ENCODE measurements at places on chromosomes 5 and 9.
A peak's percentile ranks its signal among the peaks of the same experiment; 100 is the strongest.

DNA sequence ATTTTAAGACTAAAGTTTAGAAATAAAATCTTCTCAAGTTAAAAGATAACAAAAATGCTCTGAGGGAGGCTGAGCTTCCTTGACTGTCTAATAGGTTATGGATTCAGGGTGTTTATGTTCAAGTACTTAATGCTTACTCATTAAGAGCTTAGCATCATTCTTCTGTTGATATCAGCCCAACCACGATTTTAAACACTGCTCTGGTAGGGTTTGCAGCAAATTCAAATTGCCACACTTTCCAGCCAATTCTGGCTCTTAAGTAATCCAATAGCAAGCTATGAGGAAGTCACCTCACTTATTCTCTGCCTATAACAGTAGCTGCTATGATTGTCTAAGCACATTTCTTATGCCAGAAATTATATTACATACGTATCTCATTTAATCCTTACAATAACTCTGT is 191.0 kb upstream of the KIF2A start:
- DNase-seq, result no peak

- DNase-seq, result no peak
These were observed 140.6 kb downstream of the SEMA5A start for GRCh38 chr5:9405196-9405754.

DNA sequence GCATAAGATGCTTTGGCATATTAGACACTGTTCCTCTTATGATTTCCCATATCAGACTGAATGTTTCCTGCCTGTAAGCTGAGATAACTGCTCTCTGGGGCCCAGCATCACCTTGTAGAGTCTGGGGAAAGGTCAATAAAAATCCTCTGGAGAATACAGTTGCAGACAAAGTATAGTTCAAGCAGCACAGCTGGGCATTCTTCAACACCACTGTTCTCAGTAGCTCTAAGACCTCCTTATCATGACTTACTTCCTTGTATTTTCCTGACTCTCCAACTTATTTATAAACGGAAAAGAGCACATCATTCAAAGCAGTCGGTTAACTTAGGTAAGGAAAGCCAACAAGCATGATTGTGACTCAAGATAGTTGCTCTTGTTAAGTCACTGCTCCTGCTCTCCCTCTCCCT is 208.7 kb upstream of the RASEF start:
- peak; percentile 96 for DNase-seq

- DNase-seq, result no peak
These were observed 136.3 kb upstream of the SNX2 start for GRCh38 chr5:122638581-122638980.

DNA sequence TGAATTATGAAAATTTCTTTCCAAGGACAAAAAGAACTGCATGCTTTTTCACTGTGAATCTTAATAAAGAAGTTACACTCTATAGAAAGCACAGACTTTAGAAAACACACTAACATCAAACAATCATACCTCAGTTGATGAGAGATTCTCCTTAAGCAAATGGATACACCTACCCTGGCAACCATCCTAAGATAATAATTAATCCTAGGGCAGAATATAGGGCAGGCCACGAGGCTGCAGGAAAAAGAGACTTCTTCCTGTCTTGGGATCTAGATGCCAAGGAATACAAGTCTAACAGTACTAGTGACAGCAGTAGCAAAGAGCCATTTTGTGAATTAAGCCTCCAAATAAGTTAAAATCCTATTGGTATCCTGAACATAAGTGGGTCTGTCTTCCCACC is 395.4 kb downstream of the EFNA5 start:
- DNase-seq, result peak; percentile 27

- DNase-seq, result peak; percentile 63
These were observed 25.0 kb upstream of the TDRD7 start for GRCh38 chr9:97386733-97387503.

GRCh38 chr5:119397518-119398380 is 41.9 kb downstream of the TNFAIP8 start:
- DNase-seq, result peak; percentile 57

GRCh38 chr9:81729135-81729534 is 39.8 kb upstream of the TLE1 start:
- DNase-seq, result no peak

DNA sequence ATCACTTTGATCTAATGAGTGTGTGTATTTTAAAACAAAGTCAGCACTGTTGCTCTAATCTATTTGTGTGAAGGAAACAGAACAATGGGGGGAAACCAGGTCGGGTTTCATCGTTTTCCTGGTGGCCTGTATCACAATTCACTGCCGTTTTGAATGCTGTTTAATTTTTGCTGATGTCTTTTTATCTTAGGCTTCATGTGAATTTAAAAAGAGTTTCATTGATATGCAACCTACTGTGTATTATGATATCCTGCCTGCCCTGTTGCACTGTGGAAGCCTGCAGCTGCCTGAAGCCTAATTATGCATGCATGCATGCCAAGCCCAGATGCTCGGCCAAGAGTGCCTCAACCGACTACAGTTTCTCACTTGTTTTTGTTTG is 307.5 kb downstream of the ZNF608 start:
- DNase-seq, result peak; percentile 80

GRCh38 chr9:17863213-17863883 is 284.5 kb downstream of the SH3GL2 start:
- no peak for DNase-seq

DNA sequence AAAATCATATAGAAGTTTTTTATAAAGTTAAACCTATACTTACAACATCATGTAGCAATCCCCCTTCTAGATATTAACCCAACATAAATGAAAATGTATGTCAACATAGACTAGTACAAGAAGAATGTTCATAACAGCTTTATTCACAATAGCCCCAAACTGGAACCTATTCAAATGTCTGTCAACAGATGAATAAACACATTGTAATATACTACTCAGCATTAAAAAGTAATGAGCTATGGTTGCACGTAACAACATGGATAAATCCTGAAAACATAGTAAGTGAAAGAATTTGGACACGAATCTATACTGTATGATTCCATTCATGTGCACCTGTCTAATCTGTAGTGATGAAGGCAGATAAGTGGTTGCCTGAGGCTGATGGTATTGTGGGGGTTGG is 73.9 kb downstream of the CSNK1G3 start:
- DNase-seq, result peak; percentile 55

DNA sequence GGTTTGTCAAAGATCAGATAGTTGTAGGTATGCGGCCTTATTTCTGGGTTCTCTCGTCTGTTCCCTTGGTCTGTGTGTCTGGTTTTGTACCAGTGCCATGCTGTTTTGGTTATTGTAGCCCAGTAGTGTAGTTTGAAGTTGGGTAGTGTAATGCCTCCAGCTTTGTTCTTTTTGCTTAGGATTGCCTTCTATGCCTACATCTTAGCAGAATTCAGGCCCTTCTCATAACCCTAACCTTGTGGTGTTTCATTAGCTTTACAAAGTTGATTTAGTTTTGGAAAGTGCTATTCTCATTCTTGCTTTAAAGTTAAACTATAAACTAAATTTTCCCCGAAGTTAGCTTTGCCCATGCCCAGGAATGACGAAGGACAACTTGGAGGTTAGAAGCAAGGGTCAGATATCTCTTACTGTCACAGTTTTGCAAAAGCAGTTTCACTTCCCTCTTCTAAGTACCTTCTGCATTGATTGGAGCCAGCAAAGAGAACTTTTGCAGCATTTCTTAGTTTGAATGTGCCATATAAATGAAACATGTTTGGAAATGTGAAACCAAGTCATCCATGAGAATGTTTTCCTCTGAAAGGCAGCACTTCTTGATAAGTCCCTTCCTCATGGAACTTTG is 274.3 kb upstream of the DMRT1 start:
- DNase-seq, result no peak

GRCh38 chr9:5445886-5446285 is 4.5 kb upstream of the CD274 start:
- no peak for DNase-seq

- DNase-seq, result no peak
These were observed 10.3 kb upstream of the SLC6A18 start for GRCh38 chr5:1214936-1215220.

- DNase-seq, result no peak
These were observed 209.1 kb downstream of the MAPKAP1 start for GRCh38 chr9:125497906-125498305.

DNA sequence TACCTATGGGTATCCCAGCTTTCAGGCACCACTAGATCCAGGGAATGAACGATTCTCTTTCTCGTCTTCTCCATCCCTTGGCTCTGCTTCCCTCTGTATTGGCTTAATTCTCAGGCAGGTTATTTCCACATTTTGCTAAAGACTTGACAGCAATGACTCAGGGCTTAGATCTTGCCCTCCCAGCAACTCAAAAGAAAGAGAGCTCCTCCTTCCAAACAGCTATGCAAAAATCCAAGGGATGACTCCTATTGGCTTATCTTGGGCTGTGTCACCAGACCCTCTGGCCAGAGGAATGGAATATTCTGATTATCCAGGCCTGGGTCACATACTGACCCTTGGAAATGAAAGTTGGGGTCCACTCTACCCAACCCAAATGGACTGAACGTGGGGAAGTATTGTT is 270.2 kb downstream of the NTRK2 start:
- DNase-seq, result no peak

GRCh38 chr5:3346111-3346820 is 249.4 kb upstream of the IRX1 start:
- DNase-seq, result no peak

GRCh38 chr5:139389701-139390638 is at the start of gene MZB1:
Gene MZB1 (minus strand): TSS chr5:139389913. CDS start chr5:139389856, 57 bp downstream.
- DNase-seq, result no peak

GRCh38 chr5:11052871-11053270 is 291.8 kb upstream of the DAP start:
- DNase-seq, result no peak

DNA sequence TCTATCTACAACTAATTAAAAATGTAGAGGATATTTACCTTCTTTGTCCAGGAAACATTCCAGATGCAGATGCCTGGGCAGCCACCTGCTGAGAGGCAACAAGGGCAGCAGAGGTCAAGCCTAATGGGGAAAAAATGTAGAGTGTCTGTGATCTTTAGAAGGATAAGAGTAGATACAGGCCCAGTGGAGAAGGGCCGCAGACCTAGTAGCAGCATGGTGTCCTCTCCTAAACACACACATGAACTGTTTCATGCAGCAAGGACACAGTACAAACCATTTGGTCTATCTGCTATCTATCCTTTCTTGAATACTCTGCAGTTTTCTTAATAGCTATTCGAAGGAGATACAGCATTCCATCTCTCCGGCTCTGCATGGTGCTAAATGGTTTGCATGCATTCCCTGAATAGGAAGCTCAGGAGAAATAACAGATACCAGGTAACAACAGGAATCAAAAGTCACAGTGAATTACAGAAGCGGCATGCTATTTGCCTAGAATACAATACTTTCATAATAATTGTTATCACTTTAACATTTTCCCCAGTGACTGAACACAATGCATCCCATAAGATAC is 107.3 kb downstream of the ZNF608 start:
- DNase-seq, result no peak

DNA sequence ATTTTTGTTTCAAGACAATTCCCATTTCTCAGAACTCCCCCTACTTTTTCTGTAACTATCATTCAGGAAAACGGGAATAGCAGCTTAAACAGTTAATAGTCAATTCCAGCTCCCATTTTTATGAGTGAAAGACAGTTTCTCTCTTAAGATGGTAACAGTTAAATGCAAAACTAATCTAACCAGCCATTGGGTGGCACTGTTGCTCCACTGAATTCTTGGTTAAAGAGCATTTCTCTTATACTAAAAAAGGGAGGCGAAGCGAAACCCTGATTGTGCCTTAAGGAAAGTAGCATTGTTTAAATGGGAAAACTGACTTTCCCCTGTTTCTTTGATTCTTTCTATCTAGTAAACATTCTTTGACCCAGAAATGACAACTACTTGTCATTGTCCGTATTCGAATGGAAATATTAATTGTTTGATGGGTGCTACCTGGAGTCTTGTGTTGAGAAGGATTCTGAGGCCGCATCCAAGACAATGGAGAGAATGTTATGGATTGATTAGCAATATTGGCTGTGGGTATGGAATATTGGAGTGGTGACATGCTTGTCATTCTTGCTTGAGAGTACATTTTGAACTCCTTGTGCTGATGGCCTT is 507.8 kb downstream of the MAT2B start:
- DNase-seq, result peak; percentile 88

DNA sequence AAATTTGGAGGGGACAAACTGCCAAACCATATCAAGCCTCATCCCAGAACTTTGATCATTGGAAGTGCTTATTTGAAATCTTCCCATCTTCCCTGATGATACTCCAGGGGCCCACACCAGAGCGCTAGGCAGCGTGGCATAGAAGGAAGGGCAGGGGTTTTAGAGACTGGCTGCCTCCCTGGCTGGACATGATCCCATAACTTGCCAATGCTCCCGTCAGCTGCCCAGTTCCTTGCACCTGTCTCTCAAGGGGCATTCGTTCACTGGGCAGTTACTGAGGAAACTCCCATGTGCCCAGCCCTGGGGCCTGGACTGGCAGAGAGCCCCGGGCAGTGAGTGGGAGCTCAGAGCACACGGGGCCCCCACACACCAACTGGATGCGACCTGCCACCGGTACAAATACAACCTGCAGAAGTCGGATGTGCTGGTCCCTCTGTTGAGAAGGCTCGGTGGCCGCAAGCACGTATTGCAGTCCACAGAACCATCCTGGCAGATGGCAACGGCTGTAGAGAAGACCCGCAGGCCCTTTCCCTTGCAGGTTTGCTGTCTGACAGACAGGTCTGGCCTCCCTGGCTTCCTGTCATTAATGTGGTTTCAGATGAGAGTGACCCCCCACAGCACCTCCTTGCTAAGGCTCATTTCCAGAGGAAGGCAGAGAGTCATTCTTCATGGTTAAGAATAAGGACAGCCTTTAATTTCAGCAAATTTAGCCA is 122.4 kb downstream of the MVB12B start:
- no peak for DNase-seq

DNA sequence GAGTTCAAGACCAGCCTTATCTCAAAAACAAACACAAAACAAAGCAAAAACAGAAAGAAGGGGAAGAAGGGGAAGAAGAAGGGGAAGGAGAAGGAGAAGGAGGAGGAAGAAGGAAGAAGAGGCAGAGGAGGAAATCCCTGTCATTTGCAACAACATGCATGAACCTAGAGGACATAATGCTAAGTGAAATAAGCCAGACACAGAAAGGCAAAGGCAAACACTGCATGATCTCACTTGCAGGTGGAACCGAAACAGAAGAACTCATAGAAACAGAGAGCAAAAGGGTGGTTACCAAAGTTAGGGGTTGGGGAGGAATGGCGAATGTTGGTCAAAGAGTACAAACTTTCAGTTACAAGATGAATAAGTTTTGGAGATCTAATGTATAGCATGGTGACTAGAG is 135.4 kb downstream of the UGCG start:
- no peak for DNase-seq

DNA sequence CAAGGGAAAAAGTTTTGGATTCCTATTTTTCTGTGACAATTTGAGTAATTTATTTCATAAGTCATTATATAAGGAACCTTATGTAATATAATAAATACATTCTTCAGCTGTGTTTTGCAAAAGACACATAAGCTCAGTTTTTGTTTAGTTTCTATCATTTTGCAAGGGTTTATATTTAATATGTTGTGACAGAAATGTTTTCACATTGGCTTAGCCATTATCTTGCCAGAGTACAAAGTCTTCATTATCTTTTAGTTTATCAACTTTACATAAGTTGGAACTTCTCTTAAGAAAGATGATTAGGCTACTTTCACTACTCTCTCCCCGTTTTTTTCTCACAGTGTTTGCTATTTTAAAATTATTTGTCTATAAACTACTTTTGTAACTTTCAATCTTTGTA is 54.8 kb downstream of the ERCC6L2 start:
- no peak for DNase-seq

Data from endothelial cell of umbilical vein (primary cell).